M059J (cell line): ENCODE measurements at places on chromosomes 5 and 9.
A peak's percentile ranks its signal among the peaks of the same experiment; 100 is the strongest.

DNA sequence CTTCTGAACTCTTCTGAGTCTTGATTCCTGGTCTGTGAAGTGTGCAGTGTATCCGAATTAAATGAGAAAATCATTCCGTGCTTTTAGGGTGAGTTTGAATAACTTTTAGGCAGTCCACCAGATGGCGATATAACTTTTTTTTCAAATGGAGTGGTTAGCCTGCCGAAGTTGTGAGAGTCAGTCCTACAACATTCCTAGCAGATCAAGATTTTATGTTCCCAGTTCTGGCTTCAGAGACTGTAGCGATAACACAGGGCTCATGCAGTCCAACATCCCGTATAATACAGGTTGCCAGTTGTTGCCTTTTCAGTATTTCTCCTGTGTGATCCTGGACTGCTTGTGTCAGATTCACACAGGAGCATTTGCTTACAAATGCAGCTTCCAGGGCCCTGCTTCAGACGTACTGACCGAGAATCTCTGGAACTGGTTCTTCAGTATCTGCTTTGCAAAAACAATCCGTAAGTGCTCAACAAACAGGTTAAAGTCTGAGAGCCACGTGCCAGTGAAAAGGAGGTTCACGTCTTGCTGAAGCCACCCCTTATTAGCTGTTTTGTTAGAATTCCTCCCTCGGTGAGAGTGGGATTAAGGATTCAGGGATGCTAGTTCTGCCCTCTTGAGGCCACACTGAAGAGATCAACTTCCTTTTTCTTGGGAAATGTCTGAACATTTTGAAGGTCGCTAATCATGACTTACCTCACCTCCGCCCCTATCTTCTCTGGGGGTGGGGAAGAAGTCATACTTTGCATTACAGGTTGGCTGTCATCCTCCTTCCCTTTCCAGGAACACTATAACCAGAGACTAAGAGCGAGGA is 22.8 kb downstream of the SMIM3 start:
- DNase-seq = no peak

- DNase-seq = peak; percentile 2
Observed at GRCh38 chr5:89847743-89848142, 561.8 kb downstream of the CETN3 start.

- peak; percentile 13 for DNase-seq
Observed at GRCh38 chr5:55306641-55307382, 682 bp downstream of the DHX29 start.

DNA sequence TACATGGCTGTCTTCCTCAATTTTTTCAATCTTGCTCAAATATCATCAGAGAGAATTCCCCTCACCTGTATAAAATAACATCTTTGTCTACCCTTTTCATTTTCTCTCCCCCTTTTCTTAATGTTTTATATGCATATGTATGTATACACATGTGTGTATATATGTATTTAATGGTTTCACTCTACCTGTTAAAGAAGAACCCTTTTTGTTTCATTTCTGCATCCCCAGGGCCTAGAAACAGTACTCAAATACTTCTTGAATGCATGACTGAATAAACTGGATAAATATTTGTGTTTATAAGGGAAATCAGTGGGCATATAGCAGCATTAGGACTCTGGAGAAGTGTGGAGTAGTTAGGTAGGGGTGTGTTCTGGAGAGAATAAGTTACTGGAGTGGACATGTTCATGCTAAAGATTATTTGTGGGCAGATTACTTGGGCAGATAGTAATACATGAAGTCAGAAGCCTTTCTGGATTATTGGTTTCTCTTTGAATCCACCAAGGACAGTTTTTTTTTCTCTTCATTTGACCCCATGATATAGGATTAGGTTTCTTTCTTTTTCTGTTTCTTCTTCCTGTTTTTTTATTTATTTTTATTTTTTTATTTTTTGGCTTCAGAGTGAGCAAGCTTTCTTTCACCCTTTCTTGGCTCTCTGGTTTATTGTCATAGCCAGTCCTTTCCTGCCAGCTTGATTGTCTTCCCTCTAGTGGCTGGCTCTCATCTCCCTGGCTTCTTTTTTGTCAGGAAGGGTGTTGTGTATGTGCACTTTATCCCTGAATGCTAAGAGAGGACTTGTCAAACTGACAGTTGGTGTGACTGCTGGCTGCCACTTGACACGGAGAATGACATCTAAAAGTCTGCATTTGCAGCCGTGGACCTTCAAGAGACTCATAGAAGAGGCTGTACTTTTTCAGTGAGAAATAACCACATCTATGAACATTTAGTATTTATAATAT is 89.3 kb downstream of the ZCCHC7 start:
- DNase-seq = peak; percentile 31
